GM23338 (cell line): ENCODE measurements at places on chromosomes 2 and 18.

DNA sequence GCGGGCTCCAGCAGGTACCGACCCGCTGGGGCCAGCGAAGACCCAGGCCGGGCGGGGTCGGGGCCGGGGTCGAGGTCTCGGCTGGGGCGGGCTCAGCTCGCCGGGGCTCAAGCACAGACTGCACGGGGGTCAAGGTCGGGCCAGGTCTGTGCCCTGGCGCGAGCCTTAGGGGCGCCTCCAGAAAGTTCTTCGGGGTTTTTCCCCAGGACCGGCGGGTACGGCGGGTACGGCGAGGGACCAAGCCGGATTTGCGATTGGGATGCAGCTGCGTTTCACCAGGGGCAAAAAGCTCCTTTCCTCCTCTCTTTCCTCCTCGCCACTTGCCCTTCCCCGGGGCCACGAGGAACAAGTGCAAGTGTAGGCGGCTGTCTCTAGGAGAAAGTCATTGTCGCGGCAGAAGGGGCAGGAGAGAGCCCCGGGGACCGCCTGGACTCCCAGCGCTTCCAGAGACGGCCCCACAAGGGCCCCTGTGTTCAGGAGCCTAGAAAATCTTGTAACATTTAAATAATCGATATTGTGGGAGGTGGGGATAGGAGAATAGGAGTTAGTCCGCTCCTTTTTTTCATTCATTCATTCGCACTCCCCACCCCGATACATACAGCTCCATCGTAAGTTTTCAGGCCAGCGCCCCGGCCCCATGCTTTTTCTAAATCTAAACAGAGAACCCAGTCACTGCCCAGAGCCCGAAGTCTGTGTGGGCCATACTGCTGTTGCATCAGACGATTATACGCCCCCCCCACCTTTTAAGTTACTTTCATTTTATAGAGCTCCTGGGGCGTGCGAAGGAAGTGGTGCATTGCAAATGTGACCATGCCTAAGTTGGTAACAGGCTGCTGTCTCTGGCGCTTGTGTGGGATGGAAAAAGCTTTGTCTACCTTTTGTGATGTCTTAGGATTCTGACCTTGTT lies 679 bp downstream of the PMAIP1 start:
- DNase-seq = peak; percentile 85

DNA sequence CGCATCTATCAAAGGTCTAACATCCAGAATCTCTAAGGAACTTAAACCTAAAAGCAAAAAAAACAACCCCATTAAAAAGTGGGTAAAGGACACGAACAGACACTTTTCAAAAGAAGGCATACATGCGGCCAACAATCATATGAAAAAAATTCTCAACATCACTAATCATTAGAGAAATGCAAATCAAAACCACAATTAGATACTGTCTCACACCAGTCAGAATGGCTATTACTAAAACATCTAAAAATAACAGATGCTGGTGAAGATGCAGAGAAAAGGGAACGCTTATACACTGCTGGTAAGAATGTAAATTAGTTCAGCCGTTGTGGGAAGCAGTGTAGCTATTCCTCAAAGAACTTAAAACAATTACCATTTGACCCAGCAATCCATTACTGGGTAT lies 38.0 kb downstream of the PPP3R1 start:
- no peak for DNase-seq

DNA sequence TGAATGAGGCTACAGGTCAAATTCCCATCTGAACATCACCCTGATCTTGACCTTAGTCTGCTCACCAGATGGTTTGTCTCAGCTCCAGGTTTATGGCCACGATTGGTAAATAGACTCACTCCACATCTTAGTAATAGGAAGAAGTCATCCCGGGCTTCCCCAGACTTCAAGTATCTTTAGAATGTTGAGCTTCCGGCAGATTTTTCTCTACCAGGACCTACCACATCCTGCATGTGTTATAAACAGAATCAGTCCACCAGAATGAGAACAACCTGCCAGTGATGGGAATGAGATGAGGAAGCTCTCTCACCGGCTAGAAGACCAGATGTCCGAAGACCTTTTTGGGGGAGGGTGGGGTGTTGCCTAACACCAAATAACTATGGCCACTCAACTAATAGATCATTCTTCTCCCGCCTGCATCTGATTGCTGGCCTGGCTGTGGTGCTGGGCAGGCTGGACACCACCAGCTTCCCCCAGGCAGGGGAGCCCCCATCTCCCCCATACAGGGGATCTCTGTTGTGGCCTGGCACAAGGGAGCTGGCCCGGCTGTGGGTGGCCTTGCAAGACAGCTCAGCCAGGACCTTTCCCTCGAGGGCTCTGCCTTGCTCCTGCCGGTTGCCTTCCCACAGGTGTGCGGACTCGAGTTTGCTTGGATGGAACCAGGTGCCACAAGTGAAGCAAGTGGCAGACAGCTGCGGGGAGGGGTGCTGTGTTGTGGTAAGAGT lies 88.5 kb downstream of the SH3RF3 start:
- DNase-seq = no peak

DNA sequence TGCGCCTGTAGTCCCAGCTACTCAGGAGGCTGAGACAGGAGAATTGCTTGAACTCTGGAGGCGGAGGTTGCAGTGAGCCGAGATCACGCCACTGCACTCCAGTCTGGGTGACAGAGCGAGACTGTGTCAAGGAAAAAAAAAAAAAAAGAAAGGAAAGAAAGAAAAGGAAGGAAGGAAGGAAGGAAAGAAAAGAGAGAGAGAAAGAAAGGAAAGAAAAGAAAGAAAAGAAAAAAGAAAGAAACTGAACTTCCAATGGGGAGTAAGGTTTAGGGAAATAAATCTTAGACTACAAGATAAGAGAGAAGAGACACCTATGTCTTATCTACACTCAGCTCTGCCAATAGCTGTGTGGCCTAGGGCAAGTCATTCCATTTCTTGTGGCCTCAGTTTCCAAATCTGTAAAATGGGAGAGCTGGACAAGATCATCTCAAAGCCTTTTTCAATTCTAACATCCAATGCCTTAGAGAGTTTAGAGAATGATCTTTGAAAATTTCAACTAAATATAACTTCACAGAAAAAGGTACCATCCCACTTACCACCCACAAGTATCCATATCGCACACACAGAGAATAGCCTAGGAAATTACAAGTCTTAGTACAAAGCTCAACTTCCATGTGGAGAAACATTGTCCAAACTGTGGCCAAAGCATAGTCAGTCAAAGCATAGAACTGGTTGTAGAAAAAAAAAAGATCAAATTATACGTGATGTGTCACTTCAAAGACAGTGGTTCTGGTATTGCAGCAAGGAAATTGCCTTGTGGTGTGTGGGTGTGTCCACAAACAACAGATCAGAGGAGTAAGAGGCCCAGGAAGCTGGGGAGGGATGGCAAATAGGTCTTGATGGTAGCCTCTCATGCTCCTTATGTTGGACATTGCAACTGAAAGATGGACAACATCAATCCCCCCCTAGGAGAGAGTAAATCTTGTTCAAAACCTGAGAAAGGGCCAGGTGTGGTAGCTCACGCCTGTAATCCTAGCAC lies 42.4 kb downstream of the SLC14A2 start:
- DNase-seq = no peak

DNA sequence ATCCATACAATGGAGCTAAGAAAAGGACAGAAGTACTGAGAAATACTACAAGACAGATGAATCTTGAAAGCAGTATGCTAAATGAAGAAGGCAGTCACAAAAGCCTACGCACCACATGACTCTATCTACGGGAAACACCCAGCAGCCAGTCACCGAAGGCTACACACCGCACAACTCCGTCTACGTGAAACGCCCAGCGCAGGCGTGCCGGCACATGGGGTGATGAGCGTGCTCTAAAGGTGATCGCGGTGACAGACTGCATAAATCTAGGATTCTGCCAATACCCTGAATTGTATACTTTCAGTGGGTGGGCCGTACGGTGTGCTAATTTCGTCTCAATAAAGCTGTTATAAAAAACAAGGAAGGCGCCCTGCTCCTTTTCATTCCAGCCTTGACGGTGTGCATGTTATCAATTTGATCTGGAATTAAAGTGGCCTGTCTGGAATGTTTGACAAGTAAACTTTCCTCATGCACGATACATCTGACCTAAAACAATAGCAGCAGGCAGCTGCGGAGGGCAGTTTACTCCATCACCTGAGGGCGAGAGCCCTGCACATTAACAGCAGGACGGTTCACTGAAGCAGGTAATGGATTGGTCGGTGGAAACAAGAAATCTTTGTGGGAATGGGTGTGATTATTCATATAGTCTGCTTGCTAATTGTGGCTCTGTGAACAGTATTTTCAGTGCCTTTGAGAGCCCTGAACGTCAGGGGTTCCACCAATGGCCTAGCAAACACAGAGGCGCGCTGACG lies 86.2 kb upstream of the SALL3 start:
- no peak for DNase-seq

- DNase-seq = no peak
These were observed 327.6 kb downstream of the CYRIA start for GRCh38 chr2:16338026-16338425.

DNA sequence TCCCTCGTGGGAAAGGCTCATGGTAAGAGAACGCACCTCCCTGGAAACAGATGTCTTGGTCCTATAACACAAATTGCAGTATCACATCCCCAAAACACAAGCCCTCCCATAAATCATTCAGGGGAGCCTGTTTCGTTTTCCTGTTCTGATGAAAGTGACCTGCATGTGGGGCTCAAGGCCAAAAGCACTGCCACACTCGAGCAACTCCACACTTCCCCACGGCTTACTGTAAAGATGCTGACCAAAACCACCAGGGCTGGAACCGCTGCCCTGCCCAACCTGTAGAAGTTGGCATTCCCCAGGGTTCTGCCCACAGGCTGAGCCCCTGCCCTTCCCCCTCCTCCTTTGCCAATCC lies 139.7 kb downstream of the BCL11A start:
- DNase-seq = no peak

- no peak for DNase-seq
These were observed 136.4 kb downstream of the THSD7B start for GRCh38 chr2:136901732-136902131.

- DNase-seq = peak; percentile 18
These were observed 70.0 kb downstream of the NAB1 start for GRCh38 chr2:190718652-190719526.

GRCh38 chr2:216499641-216500218 lies 1.1 kb downstream of the RPL37A start:
- DNase-seq = no peak

DNA sequence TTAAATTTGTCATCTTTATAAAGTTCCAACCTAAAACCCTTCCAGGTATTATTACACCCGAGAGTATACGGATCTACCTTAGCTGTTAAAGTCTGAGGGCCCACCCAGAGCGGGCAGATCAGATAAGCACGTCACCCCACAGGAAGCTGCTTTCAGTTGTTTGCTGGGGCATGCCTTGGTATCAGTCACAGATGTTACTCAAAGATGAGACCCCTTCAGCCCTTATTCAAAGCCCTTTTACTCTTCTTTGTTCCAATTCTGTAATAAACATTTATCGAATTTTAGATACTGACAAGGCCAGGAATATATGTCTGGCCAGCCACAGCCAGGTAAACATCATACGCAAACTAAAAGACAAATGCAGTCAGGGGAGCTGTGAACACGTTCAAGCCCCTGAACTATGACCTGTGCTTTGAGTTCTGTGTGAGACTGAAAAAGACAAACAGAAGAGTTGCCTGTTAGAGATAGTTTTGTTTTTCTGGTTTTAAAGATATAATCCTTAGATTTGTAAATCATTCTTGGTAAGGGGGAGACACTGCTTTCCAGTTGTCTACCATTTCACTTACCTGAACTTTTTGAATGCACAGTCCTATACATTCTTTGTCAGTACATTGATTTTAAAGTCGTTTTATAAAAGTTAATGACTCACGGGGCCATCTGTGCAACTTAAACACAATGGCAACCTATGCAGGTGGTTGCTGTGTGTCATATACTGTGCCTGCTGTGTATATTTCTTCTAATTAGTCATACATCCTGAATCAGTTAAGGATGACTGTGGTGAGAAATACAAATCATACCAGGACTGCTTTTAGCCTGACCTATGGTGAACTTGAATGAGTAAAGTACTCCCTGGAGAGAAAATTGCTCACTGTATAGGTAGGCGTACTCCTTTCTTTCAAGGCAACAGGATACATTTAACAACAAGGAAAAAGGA lies 100.5 kb upstream of the ITPRID2 start:
- DNase-seq = no peak

- no peak for DNase-seq
These were observed 38.8 kb downstream of the FAM168B start for GRCh38 chr2:131054488-131054887.

DNA sequence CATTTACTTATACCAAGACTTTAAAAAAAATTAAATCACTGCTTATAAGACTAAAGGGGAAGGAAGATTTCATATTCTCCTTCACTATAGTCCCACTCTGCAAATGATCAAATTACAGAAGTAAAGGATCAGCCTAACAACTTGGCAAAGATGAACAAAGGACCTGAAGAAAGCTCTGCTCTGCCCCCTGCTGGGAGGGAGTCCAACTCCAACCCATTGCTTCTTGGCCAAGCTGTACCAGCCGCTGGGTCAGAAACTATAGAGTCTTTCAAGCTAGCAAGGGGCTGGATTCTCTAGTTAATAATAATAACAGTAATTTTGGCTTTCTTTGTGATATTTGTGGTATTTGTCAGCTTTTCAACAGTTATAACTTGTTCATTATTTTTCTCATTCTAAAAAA lies 927.0 kb upstream of the CRIM1 start:
- DNase-seq = peak; percentile 85
